ENCODE measurements at places on chromosomes 3 and 15.

DNA sequence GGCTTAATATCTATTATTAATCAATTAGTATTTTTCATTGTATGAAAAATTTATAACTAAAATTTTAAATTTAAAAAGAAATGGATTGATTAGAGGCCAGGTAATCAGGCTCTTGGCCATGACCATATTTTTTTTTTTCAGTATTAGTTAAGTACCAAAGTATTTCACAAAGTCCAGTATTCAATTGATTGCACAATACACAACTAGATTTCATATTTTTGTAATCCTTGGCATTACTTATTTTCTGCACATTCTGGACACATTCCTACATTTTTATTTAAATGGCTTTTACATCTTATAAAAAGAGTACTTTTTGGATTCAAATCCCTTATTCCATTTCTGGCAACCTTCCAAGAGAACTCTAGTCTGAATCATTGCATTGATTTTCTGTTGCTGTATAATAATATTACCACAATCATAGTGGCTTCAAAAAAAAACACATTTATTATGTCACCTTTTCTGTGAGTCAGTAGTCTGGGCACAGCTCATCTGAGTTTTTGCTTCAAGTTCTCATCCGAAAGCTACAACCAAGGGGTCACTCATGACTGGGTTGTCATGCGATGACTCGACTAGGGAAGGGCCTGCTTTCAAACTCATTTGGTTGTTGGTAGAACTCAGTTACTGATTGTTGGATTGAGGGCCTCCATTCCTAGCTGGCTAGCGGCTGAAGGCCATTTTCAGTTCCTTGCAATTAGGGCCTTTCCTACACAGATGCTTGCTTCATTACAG, 90.7 kb downstream of the CNTN6 start:
- DNase-seq = no peak

DNA sequence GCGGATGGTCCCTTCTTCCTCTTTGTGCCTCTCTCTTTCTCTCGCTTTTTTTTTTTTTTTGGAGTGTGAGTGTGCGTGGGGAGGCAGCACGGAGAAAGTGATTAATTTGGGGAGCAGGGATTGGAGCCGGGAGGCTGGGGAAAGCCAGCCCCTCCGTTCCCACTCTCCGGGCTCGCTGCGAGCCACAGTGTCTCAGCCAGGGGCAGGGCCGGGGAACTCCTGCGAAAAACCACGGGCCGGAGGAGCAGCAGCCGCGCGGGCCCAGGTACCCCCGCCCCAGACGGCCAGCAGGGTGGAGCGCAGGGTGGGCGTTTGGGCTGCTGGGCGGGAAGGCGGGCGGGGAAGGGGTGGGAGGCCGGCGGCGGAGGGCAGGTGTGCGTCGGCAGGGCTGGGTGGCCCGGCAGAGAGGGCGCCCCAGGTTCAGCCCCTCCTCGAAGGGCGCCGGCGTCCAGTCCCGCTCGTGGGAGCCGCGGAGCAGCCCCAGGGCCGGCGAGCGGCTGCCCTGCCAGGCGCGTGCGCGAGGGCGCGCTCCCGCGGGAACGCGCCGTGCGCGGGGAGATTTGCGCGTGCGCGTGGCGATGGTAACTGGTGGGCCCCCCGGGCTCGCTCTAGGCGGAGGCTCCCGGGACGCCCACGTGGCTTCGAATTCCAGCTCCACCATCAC, 1.4 kb downstream of the CHL1 start:
- no peak for DNase-seq

GRCh38 chr3:66602691-66603090, 101.9 kb upstream of the LRIG1 start:
- no peak for DNase-seq

DNA sequence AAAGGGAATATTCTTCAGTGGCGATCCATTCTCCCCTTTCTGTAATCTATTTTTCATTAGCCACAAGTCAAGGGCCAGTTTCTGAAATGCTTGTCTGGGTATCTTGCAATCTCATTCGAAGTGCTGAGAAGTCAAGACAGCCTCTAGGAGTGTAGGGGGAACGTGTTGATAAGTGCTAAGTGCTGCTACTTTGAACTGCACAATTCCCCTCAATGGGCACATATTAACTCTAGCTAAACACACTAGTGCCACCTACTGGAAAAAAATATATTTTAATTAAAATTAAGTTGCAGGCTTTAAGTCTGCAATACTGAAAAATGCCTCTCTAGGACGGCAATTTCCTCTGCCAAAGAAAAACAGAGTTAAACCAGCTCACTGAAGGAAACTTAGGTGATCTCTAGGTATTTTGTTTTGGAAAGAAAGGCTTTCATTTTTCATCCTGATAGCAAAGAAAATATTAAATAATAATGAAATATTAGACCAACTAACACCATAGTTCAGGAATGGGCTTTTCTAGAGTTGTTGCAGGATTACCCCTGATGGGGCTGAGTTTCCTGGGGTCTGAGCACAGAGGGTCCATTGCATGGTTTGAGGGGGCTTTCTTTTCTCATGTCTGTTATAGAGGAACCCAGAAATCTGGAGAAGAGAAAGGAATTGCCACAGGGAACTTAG, 181.9 kb upstream of the KBTBD8 start:
- no peak for DNase-seq

- no peak for DNase-seq
Observed at GRCh38 chr3:58804914-58805313, 138.3 kb upstream of the FAM3D start.
